ENCODE measurements at places on chromosomes 11 and 22.

DNA sequence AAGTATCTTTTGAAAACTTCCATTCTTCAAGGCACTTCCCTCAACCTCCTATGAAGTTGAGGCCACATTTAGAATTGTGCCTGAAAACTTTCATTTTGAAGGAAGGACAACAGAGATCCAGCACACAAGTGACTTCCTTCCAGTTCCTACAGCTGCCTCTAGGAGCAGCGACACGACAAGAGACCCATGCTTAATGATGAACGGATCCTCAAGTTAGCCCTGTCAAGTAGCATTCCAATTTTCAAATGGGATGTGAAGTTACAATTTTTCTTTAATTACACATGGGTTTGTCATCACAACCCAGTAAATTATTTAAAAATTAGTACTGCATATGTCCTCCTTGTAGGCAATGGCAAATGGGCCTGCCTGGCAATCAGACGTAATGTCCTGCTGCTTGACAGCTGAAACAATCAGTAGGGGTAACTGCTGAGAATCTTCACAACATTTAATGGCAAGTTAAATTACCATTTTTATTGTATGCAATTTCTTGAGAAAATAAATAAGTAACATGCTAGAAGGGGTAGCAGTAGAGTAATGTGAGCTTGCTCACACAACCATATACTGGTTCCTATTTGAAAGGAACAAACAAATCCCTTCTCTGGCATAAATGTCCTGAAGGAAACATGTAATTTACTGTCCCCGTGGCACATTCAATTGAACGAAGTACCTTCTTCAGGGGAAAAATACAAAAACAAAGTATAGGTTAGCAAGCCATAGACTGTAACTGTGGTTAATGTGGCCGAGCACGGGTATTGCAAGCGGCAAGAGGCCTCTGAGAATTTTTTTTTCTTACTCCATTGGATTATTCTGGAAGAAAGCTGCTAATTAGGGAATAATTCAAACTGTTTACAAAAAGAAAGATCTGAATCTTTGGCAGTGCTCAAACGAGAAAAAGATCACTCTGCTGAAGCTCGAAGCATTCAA lies 288.3 kb downstream of the CADM1 start:
- no peak for DNase-seq

DNA sequence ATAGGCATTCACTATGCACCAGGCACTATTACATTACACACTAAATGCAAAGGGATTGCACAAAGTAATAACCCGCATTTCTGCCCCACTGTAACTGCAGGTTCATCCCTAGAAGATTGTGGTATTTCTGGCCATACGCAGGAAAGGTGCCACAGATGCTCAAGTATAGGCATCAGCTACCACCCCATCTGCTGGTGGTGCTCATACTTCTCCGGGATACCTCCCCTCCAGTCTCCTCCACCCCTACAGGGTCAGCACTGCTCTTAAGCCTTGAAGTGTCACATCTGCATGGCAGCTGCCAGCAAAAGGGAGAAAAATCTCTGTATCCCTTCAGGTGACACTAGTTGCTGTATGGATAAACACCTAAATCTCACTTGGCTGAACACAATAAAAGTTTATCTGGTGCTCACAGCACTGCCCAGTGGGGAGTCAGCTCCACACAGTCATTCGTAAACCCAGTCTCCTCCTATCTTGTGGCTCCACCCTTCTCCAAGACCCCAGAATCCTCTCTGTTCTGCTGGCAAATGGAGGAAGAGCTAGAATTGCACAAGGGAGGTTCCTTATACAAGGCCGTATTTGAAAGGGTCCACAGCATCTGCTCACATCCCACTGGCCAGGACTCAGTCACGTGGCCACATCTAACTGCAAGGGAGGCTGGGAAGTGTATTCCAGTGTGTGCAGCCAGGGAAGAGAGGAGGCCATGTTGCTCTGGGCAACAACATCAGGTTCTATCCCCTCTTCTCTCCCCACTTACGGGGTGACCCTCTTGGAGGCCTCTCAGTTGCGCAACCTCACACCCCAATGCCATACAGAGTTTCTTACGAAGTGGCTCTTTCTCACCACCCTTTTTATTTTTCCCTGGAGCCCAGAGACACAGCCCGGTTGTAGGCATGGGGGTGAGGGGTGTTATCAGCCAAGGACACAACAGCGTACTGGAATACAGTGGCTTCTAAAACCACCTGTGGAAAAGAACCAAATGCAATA lies 114.7 kb downstream of the BUD13 start:
- no peak for DNase-seq

- DNase-seq: no peak
Observed at GRCh38 chr11:2511421-2512369, 66.9 kb downstream of the KCNQ1 start.

GRCh38 chr22:22954656-22955055 lies 67.0 kb downstream of the IGLL5 start:
- DNase-seq: no peak

DNA sequence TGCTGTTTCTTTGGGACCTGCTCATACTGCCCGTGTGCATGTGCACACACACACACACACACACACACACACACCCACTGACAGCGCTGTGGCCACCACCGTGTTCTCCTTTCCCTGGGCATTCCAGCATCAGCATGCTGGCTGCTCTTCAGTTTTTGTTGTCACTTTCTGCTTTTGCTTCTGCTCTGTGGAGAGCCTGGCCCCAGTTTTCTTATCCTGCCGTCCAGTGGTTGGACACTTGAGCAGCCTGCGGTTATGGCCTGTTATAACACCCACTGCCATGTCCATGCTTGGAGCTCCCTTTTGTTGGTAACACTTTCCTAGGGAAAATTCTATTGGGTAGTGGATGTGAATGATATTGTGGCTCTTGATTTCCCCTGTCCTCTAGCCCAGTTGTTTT lies 83.6 kb downstream of the OSBP2 start:
- DNase-seq: no peak

DNA sequence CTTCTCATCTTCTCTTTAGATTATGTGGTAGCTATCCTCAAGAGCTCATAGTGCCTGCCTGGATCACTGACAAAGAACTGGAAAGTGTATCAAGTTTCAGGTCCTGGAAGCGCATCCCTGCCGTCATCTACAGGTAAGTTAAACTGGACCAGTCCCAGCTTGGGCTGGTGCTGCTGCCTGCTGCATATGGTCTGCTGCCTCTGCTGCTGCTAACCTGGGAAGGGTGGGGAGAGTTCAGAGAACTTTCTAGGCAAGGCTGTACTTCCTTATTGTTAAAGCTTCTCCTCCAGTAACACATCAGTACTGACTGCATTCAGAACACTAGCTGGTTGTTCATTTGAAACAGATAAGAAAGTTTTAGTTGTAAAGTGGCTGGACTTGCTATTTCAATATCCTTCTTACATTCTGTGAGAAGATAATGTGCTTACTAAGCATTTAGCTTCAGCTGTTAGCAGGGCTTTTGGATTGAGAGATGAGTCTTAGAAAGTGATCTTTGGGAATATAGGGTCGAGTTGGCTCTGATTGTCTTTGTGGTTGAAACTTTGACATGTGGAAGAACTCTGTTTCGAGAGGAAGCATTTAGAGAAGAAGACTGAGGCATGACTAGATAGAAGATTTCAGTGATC lies 77.3 kb upstream of the HORMAD2 start:
- DNase-seq: no peak

Data from effector memory CD4-positive, alpha-beta T cell (primary cell).